ENCODE measurements at places on chromosomes 12 and 14.

GRCh38 chr12:32650508-32650907, 28.6 kb upstream of the DNM1L start:
- DNase-seq, result no peak

DNA sequence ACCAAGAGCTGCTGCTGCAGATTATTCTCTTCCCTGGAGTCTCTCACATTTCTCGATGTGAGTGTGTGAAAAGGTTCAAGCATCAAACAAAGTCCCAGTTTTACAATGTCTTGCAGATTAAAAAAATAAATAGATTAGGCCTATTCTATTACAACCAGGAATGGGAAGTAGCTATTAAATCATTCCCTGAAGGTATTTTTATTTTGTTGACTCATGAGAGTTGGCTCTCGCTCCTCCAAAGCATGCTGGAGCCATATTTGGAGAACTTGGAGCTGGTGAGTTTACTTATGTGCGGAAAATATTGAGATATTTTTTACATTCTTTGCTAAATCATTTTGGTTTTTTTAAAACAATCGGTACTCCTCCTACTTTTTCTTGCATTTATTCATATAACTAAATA, 572.3 kb downstream of the ETNK1 start:
- DNase-seq, result no peak

- no peak for DNase-seq
Observed at GRCh38 chr12:52439845-52440244, 5.7 kb upstream of the KRT75 start.

DNA sequence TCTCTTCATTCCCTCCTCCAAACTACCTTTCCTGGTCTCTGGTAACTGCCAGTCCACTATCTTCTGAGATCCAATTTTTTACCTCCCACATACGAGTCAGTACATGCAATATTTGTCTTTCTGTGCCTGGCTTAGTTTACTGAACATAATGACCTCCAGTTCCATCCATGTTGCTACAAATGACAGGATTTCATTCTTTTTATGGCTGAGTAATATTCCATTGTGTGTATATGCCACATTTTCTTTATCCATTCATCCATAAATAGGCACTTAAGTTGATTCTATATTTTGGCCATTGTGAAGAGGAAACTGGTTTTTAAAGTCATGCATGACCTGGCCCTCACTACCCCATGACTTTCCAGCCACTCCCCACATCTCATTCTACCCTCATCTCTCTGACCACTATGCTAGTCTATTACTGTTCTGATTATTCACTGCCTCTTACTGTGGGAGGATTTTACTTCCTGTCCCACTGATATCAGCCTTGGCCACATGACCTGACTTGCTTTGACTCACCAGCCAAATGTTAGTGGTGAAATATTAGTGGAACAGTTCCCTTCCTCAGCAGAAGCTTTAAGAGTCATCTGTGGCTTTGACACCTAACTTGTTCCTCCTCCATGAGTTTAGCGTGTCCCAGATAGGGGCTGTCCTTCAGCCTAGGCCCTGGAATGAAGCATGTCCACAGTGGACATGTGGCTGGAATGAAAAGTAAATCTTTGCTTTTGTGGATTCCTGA, 52.2 kb downstream of the GOLGA5 start:
- no peak for DNase-seq

- no peak for DNase-seq
Observed at GRCh38 chr12:80648881-80649280, 58.6 kb upstream of the MYF6 start.

GRCh38 chr12:30874455-30875321, 51.9 kb upstream of the TSPAN11 start:
- no peak for DNase-seq

- DNase-seq, result no peak
Observed at GRCh38 chr12:2613326-2614073, 181.3 kb upstream of the FKBP4 start.

GRCh38 chr12:58372298-58372697, 430.9 kb downstream of the ATP23 start:
- DNase-seq, result no peak

- no peak for DNase-seq
Observed at GRCh38 chr12:99332936-99333591, 314.5 kb upstream of the GARIN6 start.

DNA sequence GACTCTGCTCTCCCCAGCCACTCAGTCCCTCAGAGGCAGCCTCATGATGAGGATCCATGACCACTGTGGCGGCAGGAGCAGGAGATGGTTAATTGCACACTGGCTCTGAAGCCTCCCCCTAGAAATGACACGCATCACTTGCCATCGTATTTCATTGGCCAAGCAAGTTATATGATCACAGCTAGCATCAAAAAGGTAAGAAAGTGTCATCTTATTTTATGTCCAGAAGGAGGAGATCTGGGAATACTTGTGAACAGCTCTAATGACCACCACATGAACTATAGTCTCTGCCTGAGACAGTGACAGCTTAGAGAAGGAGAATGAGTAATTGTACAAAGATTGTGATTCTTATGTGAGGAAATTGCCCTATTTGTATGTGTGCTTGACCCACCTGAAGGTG, 363.4 kb downstream of the NUAK1 start:
- DNase-seq, result no peak

- no peak for DNase-seq
Observed at GRCh38 chr14:60981633-60982455, 799 bp downstream of the SLC38A6 start.

DNA sequence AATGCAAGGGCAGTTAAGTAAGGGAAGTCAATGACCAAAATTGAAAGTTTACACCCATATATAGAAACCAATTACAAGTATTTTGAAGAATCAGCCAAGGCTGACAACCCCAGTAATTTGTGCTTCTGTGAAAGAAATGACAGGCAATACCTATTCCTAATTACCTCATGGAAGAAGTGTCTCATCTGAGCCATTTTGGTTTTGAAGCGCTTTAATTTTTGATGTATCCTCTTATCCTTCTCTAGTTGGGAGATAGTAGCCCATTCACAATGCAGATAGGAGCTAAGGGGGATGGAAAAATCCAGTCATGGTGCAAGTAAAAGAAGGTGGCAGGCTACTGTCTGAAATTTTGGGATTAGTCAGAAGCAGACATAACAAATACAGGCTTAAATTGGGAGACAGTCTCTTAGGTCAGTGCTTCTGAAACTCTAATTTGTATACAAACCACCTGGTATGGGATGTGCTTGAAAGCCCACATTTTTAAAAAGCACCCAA, 30.4 kb upstream of the SUPT16H start:
- no peak for DNase-seq

DNA sequence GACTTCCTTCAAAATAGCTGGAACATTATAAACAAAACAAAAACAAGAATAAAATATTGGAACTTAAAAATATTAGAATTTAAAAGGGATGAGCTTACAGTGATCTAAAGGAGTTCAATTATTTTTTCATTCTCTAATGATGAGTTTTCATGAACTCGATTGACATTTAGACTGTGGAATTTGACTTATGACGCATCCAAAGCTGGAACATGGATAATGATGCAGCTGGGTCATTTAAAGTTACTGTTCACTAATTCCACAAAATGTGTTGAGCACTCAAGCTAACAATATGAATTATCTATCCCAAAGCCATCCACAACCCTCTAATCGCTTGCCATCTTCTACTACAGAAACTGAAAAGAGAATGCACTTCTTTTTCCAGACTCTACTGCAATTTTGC, 42.5 kb downstream of the LIN7A start:
- DNase-seq, result no peak

- DNase-seq, result no peak
Observed at GRCh38 chr12:91327131-91327530, 144.5 kb upstream of the DCN start.

- DNase-seq, result no peak
Observed at GRCh38 chr12:40017488-40017887, 88.4 kb downstream of the SLC2A13 start.

DNA sequence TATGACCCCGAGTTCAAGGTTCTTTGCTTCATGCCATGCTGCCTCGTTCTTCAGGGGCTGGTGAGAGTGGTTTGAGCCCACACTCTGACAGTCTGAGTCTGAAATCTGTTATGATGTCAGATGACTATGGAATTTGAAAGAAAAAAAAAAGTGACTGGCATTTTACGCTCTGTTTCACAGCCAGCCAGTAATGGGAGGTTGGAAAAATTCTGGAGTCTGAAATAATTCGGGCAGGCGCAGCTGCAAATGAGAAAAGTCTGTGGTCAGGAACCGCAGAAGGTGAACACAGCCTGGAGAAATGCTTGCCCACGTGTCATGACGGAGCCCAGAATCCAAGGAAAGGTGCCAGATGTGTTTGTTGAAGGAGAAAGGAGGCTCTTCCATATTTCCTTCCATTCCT, 269.8 kb upstream of the PWP1 start:
- DNase-seq, result no peak

DNA sequence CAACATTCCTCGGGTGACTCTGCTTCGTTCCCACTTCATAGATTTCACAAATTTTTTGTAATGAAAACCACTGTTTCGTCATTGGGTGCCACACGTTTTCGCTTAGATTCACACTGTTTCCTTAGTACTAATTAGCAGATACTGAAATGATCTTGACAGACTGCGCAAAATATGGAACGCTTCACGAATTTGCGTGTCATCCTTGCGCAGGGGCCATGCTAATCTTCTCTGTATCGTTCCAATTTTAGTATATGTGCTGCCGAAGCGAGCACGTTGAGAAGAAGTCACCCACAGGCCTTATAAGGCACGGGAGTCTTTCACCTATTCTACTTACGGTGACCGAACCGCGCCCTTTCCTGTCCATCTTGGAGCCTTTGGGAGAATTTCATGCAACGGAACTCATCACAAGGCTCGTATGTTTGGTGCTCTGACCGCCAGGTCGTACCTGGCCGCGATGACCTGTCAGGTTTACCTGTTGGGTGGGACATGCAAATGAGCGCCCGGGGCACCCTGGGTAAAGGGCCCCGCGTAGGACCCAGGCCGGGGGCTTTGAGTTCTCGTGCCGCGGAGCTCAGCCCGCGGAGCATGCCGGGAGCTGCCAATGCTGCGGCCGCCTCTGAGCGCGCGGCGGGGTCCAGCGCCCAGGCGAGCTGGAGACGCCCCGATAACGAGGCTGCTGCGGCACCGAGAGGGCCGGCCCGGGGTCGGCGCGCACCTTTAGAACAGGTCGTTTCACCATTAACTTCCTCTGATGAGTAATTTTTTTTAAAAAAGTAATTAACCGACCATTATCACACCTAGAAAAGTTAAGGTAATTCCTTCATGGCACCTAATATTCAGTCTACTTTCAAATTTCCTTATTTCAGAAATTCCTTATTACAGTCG, at the start of gene RNU6-8:
Gene RNU6-8, minus strand, starts transcription at position 272 of the 885 bp plus-strand sequence.
- peak; percentile 69 for DNase-seq

DNA sequence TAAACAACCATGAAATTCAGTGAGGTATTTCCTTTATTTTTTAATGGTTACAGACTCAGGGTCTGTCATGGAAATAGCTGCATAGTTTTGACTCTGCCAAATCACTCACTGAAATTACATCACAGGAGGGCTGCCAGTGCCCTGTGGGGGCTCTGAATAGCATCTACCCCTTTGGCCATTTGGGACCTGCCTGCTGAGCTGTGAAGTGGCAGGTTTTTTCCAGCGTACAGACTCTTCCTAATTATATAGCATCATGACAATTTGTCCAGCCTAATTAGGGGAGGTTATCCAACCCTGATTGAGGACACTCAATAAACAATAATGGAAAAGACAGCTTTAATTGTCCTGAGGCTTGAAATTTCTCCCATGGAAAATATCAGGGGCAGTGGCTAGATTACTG, 1.8 kb upstream of the COCH start:
- no peak for DNase-seq

DNA sequence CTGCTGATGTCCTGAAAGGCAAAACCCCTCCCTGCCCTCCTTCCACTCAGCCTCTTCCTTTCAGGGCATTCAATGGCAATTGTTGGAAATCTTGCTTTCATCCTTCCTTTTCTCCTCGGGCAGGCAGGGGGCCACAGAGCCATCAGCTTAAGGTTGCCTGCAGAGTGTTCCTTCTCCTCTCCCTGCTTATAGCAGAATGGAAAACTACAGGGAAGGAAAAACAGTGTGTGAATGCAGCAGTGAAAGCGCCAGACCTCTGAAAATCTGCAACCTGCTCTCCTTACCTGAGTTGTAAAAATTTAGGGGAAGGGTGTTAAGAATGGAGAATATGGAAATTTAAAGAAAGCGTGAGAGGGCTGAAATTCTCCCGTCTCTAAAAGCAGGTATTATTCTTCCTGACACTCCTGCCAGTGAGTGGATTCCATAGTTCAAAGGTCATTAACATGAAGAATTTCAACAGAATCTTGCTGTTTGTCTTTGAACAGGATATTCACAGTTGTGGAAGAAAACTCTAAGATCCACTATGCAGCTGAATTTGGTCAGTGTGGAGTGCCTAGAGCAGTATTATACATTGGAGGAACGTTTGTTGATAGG, 348.8 kb downstream of the KCNH5 start:
- DNase-seq, result no peak

GRCh38 chr12:23579257-23579656, 370.2 kb downstream of the SOX5 start:
- no peak for DNase-seq

Data from NCI-H2081 treated with DMSO at 0.1 percent for 48 hours (cell line).